Stimulated activated CD4-positive, alpha-beta T cell treated with anti-CD3 and anti-CD28 coated beads, Interleukin-4, amount 100 ng/mL, for 24 hours (primary cell): ENCODE measurements at places on chromosomes 4 and X.

DNA sequence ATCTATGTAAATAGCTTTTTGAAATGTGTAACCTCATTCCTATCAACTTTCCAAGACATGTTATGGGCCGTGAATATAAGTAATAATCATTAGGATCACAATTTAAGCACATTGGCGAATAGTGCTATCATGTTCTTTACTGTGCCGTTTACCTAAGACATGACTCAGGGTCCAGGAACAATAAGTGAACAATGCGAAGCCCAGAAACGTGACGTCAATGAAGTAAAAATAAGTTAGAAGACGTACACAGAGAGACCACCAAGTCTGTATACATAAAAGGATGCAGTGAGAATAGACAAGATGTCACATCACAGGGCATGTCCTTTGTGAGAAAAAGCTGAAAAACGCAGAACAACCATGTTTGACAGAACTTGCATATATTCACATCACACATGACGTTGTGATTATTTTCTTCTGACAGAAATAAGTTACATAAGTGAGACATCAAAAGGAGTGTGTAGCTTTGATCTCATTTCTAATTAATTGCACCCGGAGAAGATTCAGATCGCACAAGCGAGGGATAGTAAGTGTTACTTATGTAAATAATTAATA, 49.4 kb upstream of the FAT1 start:
- no peak for DNase-seq

- DNase-seq: no peak
Observed at GRCh38 chr4:121034017-121034416, 38.3 kb downstream of the NDNF start.

- peak; percentile 57 for DNase-seq
Observed at GRCh38 chr4:169009286-169010124, 550 bp downstream of the CBR4 start.

- DNase-seq: no peak
Observed at GRCh38 chr4:68451246-68452211, 4.3 kb downstream of the TMPRSS11E start.

DNA sequence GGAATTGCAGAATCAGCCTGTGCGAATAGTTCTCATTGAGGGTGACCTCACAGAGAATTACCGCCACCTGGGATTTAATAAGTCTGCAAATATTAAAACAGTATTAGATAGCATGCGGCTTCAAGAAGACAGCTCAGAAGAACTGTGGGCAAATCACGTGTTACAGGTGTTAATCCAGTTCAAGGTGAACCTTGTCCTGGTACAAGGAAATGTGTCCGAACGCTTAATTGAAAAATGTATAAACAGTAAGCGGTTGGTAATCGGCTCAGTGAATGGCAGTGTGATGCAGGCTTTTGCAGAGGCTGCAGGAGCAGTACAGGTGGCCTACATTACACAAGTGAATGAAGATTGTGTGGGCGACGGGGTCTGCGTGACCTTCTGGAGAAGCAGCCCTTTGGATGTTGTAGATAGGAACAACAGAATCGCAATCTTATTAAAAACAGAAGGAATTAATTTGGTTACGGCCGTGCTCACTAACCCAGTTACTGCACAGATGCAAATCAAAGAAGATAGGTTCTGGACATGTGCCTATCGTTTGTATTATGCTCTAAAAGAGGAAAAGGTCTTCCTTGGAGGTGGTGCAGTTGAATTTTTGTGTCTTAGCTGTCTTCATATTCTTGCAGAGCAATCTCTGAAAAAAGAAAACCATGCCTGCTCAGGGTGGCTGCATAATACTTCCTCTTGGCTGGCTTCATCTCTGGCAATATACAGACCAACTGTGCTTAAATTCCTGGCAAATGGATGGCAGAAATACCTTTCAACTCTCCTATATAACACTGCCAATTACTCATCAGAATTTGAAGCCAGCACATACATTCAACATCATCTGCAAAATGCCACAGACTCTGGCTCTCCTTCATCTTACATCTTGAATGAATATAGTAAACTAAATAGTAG, 10.7 kb downstream of the BBS12 start:
- no peak for DNase-seq

- DNase-seq: no peak
Observed at GRCh38 chr4:141851246-141851891, 215.0 kb downstream of the IL15 start.

DNA sequence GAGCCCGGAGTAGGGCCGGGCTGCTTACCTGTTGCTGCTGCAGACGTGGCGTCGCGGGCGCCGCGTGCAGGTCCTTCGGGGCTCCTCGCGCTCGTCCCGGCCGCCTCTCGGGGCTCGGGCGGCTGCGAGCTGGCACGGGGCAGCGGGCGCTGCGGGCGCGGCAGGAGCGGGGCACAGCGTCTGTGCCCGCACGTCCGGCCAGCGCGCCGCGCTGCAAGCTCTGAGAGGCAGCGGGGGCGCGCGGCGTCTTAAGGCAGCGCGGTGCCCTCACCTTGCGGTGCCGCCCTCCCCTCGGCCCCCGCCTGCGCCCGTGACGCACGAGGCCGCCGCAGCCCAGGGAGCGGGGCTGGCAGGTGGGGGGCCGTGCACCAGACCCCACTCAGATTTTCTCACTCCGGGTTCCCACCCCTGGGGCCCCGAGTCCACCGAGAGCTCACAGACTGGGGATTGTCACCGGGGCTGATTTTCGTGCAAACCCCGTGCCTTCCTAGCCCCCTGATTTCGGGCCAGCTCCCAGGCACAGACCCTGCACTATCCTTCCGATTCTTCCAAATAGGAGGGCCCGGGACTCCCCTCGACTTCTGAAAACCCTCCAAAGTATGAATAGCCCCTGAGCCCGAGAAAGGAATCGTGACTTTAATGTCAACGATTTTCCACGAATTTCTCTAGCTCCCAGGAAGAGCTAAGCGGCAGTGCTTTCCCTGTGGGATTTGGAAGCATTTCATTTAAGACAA, at the start of gene GPR101:
Gene GPR101, minus strand, starts transcription at position 222 of the 734 bp plus-strand sequence. CDS start 2,321 bp downstream, outside the sequence.
- no peak for DNase-seq

GRCh38 chr4:1887052-1887451, 15.9 kb downstream of the NSD2 start:
- no peak for DNase-seq

DNA sequence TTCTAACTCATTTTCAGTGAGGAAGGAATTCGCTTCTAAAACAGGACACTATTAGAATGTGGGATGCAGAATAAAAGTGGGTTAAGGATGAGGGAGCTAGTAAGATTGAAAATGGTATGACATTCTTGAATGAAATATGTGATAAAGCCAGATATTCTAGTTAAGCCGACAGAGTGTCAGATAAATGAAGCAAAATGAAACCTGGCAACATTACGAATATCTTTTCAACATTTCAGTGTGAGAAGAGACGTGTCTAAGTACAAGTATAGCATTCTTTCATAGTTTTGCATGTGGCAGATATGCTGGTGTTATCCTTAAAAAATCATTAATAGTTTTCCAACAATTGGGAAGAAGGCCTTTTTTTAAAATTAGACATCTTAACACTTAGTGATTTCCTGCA, 1101.4 kb downstream of the RPA4 start:
- no peak for DNase-seq

DNA sequence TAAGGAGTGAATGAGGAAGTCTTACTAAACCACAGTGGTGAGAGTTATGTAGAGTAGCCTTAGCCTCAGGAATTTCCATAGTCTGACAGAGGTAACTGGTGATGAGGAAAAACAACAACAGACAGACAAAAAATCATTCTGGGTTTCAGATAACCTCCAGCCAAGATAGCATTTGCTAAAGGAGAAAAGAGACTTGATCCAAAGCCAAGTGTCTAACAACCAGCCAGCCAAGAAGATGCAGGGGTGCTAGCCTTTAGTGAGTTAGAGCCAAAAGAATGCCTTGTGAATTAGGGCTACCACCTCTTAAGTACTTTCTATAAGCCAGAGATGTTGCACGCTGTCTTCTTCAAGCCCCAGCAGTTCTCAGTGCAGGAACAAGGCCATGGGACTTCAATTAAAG, 478.0 kb upstream of the CPEB2 start:
- no peak for DNase-seq

GRCh38 chrX:21748235-21748634, 9.7 kb downstream of the SMPX start:
- no peak for DNase-seq

DNA sequence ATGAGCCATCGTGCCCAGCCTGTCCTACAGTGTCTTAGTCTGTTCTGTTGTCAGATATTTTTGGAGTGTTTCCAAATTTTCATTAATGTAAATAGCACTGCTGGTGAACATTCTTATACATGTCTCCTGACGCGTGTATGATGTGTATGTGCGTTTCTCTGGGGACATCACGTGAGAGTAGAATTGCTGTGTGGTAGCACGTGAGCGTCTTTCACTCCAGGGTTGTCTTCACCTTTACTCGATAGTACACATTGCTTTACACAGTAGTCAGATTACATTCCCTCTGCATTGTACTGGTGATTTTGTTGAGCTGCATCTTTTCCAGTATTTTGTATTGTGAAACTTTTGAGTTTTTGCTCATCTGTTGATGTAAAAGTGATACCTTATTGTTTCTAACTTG, 60.0 kb downstream of the ARHGAP10 start:
- no peak for DNase-seq
